ENCODE measurements at places on chromosomes 5 and 9. TPM values are rescaled to one million over a fixed set of nuclear protein-coding genes. Genes with fewer than 3 reads are reported as not detected.

GRCh38 chr5:28779161-28779754 is 1740.9 kb upstream of the CDH9 start:
- DNase-seq, result peak; percentile 13

DNA sequence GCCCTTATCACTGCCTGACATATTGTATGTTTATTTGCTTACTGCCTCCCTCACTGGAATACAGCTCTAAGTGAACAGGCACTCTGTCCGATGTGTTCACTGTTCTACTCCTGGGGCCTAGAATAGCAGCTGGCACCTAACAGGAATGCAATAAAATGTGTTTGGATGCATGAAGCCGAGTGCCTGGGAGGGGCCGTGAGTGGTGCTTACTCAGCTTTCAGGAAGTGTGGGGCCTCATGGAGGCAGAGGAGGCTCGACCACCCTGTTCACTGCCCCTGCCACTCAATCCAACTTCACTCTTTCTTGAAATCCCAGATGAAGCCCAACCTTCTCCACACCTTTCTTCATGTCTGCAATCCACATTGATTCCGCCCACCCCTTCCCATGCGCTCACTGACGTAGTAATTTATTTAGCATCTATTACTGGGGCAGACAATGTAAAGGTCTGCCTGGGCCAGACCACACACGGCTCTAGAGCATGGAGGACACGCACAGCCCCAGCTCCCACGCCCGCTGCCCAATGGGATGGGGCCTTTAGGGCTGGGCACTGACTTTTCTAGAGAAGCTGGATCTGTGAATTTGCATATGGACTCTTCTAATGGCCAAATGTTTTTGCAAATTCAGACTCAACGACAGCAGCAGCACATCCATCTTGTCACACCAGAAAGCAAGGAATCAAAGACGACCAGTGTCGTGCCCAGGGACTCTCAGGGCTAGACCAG is 21.3 kb downstream of the TBC1D9B start:
- no peak for DNase-seq

GRCh38 chr9:37429441-37430285 is 7.2 kb downstream of the GRHPR start:
- no peak for DNase-seq

DNA sequence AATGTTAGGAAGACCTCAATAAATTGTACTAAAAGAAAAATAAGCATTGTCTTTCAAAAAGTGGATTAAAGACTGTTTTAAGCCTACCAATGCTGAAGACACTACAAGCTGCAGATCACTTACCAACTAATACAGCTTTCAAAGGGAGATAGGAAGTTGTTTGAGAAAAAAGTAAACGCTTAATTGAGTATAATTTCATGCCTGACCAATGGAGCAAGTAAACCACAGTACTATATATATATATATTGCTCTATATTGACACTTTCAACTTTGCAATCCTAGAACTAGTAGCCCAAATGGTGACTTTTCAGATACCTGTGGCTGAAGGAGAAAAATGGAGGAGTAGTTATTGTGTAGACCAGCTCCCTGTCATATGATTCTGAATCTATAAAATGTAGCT is 85.7 kb downstream of the FREM1 start:
- no peak for DNase-seq

DNA sequence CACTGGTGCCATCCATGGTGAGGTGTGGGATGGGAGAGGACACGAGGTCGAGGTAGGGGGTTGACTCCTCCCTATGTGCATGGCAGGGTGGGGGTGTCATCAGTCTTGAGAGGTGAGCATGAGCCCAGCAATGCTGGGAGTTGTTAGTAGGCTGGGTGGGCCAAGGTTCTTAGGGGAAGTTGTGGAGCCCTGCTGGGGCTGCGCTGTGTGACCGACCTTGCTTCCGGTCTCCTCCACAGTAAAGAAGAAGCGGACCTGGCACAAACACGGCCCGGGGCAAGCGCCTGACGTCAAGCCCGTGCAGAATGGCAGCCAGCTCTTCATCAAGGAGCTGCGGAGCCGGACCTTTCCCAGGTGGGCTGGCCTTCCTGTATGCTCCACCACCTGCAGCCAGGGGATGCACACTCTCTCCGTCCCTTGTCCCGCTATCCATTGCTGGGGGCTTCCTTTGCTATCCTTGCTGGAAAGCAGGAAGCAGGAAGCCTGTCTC is 59.8 kb downstream of the PHF2 start:
- no peak for DNase-seq

- DNase-seq, result peak; percentile 69
These were observed 12.7 kb downstream of the EEIG1 start for GRCh38 chr9:127968042-127968441.

GRCh38 chr5:157290981-157291711 is 25.2 kb downstream of the CYFIP2 start:
- DNase-seq, result no peak

DNA sequence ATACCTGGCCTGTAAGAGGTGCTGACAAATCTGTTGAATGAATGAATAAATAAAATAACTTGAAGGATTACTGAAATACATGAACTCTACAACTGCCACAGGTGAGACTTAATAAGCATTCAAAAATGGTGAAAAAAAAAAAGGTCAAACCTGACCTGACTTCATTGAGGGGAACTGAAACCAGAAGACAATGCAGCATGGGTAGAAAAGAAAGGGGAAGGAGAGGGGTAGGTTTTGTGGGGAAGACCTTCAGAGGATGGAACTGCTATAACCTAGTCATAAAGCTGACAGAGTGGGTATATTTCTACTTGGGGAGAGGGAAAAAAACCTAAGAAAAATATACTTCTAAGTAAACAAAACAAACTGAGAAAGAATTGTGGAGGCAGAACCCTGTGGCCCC is 56.6 kb downstream of the RASEF start:
- no peak for DNase-seq

GRCh38 chr5:149228618-149229297 is 42.9 kb upstream of the AFAP1L1 start:
- DNase-seq, result peak; percentile 38

DNA sequence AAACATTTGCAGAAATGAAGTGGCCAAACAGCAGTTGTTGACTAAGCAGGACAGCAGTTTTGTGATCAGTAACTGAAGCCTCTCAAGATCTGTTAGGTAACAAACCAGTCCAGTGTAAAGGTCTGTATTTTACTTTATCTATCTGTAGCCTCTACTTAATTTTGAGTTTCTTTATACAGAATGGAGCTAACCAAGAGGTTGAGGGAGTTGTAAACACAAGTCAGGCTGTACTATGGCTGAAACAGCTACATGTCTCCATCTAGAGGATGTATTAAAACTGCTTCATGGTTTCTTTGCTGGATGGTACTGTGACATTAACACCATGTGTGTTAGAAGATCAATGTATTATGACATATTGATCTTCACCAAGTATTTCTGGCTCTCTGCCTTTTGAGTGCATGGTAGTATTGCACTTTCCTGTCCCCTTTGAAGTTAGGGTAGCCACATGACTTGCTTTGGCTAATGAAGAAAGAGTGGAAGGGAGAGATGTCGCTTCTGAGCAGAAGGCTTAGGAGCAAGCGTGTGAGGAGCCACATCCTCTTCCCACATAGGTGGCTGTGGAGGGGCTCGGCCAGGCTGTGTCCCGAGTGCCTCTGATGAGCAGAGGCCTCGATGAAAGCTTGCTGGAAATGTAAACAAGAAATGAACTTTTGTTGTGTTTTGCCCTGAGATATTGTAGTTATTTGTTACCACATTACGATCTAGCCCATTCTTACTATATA is 105.6 kb upstream of the PCA3 start:
- no peak for DNase-seq

DNA sequence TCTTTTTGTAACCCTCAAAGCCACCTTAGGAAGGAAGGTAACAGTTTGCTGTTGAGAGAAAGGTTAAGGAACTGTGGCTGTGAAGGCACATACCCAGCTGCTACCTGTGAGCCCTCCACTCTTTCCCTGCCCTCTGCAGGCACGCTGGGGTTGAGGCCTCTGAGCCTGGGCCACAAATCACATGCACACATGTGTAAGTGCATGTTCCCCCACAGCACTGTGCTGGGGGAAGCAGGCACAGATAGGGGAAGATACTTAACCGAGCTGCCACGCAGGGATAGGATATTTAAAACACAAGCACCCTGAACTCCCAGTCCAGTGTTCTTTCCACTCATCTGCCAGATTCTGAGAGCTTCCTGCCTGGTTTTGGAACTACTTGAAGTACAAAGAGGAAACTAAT is 18.1 kb downstream of the LARP1 start:
- DNase-seq, result no peak

- DNase-seq, result no peak
These were observed 61.7 kb upstream of the ELAVL2 start for GRCh38 chr9:23887781-23888180.

GRCh38 chr5:43096916-43097315 is 23.8 kb upstream of the ZNF131 start:
- no peak for DNase-seq

DNA sequence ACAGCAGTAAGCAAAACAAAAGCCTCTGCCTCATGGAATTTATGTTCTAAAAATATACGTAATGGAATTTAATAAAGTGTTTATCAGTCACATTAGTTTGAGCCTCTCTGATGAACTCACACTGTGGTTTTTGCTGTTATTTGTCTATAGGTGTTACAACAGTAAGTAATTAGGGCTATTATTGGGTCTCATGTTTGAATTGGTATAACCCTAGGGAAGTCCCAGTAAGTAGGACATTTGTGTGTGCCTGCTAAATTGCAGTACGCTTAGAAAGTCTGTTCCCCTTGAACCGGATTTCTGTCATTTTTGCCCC is 197.6 kb downstream of the NR3C1 start:
- DNase-seq, result no peak

DNA sequence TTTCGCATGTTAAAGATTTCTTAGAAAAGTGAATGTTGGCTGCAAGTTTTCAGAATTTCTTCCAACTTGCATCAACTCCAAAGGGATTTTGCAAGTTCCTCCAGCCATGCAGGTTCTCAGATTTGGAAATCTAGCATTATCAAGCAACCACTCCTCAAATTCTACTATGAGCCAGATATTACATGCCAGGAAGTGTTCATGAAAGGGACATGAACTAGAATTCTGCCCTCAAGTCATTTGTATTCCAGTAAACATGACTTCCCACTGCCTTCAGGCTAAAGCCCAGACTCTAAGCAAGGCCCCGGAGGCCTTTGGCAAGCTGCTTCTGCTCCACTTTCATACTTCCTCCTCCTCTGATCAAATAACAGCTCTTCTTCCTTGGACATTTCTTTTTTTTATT is 111.3 kb upstream of the PAPPA start:
- DNase-seq, result no peak

GRCh38 chr9:91273853-91274552 is 87.7 kb downstream of the AUH start:
- DNase-seq, result peak; percentile 41

GRCh38 chr5:106152569-106152968 is 1518.2 kb downstream of the EFNA5 start:
- DNase-seq, result no peak

DNA sequence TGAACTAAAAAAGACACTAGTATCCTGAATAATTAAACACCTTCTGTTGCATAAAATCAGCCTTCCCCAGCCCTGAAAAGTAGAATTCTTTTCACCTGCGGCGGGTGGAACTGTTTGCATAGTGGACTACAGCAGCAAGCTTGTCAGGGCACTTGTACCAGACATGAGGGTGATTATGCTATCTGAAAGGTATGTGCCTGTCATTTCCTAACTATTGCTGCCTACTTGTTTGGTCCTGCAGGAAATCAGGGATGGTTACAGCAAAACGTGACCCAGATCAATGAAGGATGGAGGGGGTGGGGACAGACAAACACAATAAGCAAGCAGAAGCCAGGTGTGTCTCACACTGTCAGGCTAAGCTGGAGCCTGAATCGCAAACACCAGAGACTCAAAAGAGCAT is 385.6 kb downstream of the MLLT3 start:
- no peak for DNase-seq

GRCh38 chr5:135341696-135342550 is 57.1 kb downstream of the MACROH2A1 start:
- DNase-seq, result no peak

- DNase-seq, result no peak
These were observed 65.6 kb downstream of the TLE4 start for GRCh38 chr9:79637177-79637925.

DNA sequence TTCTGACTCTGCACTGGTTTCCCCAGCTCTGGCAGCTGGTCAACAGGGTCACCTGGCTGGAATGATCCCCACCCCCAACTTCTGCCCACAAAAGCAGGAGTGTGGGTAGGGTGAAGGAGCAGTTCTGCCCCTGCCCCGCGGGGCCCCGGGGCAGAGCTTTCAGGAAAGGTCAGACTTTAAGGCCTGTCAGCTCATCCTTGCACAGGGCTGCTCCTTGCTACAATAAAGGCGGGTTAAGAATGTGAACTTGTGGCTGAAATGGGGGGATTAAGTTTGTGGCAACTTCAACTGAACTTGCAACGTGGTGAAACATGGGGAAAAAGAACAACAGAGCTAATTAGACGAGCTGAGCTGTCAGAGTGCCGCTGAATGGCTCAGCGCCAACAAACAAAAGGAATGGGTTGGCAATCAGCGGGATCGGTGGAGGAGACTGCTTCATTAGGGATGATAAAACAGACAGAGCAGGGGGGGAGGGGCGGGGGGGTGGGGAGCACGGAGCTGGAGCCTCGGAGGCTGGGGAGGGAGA is 50.8 kb downstream of the CRB2 start:
- DNase-seq, result no peak

- no peak for DNase-seq
These were observed 286.4 kb upstream of the DMAC1 start for GRCh38 chr9:8085986-8086385.

GRCh38 chr5:157253547-157253946 is 12.4 kb upstream of the CYFIP2 start:
- peak; percentile 39 for DNase-seq

- no peak for DNase-seq
These were observed 51.0 kb upstream of the OR2K2 start for GRCh38 chr9:111381006-111381405.

GRCh38 chr5:52702877-52703276 is 84.8 kb upstream of the ITGA1 start:
- DNase-seq, result no peak

- DNase-seq, result no peak
These were observed 70.1 kb upstream of the MEF2C start for GRCh38 chr5:88952996-88953643.

Gene POLR1E
- total RNA-seq, result 93.8 TPM

Gene SLC45A2
- not detected for total RNA-seq

Gene OR1Q1
- not detected for total RNA-seq

Gene KCNMB1
- not detected for total RNA-seq

Gene GARIN3
- not detected for total RNA-seq

Gene SLC34A3
- not detected for total RNA-seq

Gene IL7R
- total RNA-seq, result 0.90 TPM

Gene CD72
- 0.72 TPM for total RNA-seq

Gene RORB
- total RNA-seq, result 0.08 TPM

Gene SYK
- total RNA-seq, result 0.28 TPM

Gene TNFSF8
- total RNA-seq, result 0.15 TPM

Gene PHF24
- total RNA-seq, result 0.08 TPM

Gene HABP4
- 32.3 TPM for total RNA-seq

Gene HTR4
- total RNA-seq, result not detected

Gene CAMSAP1
- 24.8 TPM for total RNA-seq

Data from Panc1 (cell line).